Activated B cell treated with CpG ODN at 0.5 μM for 24 hours (primary cell): ENCODE measurements at places on chromosomes 6 and 20.

GRCh38 chr6:142302421-142303175, 791 bp downstream of the ADGRG6 start:
- DNase-seq, result no peak

- no peak for DNase-seq
Measured at GRCh38 chr6:23349521-23350147, 776.4 kb upstream of the NRSN1 start.

DNA sequence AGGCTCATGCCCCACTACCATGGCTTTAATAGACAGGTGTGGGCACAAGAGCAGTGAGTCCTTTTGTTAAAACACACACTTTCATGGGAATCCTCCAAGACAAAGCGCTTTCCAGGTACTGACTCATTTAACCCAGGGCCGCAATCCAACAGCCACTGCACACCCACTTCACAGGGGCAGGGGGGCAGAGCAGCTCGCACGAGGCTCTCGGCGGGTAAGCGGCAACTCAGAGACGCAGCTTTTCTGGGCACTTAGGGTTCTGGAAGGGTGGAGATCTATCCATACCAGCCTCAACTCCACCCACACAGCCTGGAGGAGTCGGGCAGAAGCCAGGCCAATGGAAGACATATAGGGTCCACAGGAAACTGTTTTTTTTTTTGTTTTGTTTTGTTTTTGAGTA, 28.6 kb downstream of the PSMG4 start:
- no peak for DNase-seq

- DNase-seq, result no peak
Measured at GRCh38 chr20:17613328-17614175, 43.7 kb downstream of the DSTN start.

DNA sequence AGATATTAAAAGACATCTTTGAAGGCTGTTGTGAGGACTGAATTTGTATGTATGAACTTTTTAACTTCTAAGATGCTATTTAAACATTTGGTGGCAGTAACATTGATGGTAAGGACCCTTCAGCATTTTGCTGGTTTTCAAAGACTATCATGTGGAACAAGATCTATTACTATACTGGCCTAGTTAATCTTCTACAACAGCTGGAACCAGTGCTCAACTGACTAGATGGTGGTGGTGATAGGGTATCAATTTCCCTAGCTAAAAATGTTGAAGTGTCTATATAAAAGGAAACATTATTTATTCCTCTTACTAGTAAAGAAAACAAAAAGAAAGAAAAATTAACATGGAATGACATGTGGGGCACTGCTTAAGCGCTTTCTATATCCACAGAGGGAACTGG, 195.7 kb downstream of the TASP1 start:
- DNase-seq, result no peak

DNA sequence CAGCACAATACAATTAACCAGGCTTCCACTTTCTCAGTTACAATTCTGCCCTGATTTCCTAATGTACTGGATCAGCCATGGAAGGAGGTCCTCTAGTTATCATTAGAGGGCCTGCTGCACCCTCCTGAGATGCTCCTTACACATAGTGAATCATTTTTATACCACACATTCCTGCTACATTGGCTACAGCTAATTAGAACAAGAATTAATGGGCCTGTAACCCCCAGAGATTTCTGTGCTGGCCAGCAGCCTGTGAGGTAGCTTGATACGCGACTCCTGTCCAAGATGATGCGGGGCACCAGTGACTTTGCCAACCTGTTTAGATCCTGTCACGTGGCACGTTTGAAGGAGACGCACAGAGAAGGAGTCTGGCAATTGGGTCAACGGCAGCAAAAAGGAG, 422.8 kb downstream of the EPM2A start:
- DNase-seq, result no peak

DNA sequence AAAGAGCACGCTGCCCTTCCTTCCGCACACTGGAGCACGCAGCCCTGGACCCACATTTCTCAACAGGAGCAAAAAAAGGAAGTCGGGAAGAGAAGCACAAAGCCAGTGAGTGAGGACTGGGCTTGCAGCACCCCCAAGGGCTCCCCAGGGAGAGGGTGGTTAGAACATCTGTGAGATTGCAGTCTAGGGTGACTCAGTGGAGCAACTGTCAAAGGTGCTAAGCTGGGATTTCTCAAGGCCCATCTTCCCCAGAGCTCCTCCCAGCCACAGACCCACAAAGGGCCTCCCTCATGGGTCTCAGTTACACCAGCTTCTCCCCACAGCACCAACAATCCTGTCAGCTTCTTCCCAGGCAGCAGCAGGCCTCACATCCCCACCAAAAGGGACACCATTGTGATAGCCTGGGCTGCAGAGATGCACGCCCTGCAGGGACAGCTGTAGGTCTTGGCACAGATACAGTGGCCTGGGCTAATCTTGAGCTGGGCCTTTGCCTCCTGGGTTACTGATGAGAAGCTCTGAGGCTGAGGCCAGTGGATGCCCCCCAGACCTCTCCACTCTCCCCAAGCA, 39.6 kb upstream of the CD93 start:
- DNase-seq, result no peak

DNA sequence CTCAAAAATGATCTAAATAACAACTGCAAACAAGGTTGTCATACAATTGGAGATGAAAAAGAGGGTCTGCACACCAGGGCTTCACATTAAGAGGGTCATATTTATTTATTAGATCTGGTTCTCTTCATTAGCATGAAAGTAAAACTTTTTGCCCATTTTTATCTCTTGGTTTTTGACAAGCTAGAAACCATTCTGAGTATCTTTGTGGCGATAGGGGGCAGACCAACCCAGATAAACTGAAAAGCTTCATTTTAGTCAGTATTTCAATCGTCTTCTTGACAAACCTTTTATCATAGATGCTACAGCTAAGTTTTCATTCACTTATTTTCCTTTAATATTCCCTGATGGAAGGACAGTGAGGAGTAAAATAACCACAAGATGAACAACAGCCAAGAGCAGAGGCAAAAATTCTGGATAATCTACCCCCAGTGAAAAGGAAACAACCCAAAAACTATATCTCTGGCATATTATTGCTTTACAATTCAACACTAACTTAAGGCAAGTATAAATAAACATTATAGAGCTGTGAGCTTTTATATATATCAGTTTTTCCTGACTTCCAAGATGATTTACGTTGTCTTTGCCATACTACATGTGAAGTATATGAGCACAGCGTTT, 45.2 kb downstream of the THEMIS start:
- no peak for DNase-seq

DNA sequence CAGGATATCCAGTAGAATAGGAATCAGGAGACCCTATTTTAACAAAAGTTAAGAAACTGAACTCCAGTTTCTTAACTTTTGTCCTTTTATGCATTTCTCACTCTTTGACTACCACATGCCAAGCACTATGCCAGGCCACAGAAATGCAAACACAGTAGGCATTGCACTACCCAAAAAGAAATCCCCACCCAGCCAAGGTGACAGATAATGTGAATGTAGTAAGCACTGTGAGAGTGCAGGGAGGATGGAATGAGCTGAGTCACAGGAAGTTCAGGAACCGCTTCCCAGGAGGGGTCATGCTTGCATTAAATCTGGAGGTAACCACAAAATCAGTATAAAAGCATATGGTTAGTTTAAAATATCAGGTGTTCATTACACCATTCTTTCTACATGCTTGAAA, 20.1 kb upstream of the FAM83C start:
- no peak for DNase-seq

- no peak for DNase-seq
Measured at GRCh38 chr6:40251637-40252300, 317.5 kb upstream of the MOCS1 start.

- no peak for DNase-seq
Measured at GRCh38 chr6:150764334-150765066, 101.0 kb upstream of the MTHFD1L start.

GRCh38 chr20:63215101-63216040, 560 bp downstream of the YTHDF1 start:
- no peak for DNase-seq

- no peak for DNase-seq
Measured at GRCh38 chr6:112691289-112691688, 344.2 kb downstream of the RFPL4B start.

- no peak for DNase-seq
Measured at GRCh38 chr6:136969433-136969832, 47.3 kb downstream of the SLC35D3 start.

DNA sequence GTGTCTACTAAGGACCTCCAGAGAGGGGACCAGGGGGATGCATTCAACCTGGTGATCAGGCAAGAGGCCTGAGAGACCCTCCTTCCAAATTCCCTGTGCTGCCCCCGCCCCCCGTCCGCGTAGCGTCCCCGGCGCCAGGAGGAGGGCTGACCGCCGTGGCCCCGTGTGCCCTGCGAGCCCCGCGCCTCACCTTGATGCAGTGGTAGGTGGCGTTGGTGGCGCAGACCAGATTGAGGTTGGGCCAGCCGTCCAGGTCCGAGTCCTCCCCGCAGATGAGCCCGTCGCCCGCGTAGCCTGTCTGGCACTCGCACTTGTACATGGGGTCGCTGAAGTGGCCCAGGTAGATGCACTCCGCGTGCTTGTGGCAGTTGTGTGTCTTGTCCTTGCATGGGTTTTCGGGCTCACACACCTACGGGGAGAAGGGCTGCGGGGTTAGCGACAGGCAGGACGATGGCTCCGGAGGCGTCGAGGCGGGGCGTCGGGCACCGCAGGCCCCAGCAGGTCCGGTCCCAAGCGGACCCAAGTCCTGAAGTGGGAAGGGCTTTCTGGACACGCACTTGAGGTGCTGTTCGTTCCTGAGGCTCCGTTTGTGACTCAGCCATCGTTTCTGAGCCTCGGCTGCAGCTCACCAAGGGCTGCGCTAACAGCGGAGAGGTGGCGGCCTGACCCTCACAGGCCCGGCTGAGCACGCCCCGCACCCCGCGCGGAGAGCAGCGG, 21.7 kb downstream of the THBS2 start:
- DNase-seq, result no peak

DNA sequence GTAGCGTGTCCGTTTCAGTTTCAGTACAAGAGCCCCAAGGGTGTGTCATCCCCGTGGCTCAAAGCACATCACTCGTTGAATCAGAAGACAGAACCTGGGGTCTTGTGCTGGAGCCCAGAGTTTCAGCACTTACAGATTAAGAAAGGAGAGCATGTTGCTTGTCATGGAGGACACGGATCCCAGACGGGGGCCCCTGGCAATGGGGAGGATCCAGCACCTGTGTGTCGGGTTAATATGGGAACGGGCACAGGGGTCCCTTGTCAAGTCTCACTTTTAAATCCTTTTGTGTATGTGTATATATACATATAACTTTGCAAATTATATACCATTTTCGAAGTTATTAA, 23.4 kb downstream of the THBS2 start:
- no peak for DNase-seq

GRCh38 chr20:51450221-51450712, 92.3 kb downstream of the NFATC2 start:
- DNase-seq, result no peak

- DNase-seq, result no peak
Measured at GRCh38 chr20:16129411-16129810, 443.8 kb downstream of the KIF16B start.

GRCh38 chr6:56949265-56949664, 5.6 kb upstream of the BEND6 start:
- no peak for DNase-seq

- DNase-seq, result no peak
Measured at GRCh38 chr6:115668211-115668610, 392.5 kb downstream of the FRK start.

DNA sequence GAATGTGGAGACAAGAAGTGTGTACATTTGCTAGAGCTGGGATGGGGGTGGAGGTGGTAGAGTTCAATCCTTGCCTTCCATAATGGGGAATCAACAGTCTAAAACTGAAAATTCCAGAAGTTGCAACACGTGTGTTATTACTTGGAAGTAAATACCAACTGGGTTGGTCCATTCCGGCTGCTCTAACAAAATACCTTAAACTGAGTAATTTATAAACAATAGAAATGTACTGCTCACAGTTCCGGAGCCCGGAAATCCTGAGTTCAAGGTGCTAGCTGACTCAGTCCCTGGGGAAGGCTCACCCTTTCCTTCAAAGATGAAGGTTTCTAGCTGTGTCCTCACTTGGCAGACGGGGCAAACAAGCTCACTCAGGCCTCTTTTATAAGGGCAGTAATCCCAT, 59.0 kb downstream of the RIN2 start:
- no peak for DNase-seq

DNA sequence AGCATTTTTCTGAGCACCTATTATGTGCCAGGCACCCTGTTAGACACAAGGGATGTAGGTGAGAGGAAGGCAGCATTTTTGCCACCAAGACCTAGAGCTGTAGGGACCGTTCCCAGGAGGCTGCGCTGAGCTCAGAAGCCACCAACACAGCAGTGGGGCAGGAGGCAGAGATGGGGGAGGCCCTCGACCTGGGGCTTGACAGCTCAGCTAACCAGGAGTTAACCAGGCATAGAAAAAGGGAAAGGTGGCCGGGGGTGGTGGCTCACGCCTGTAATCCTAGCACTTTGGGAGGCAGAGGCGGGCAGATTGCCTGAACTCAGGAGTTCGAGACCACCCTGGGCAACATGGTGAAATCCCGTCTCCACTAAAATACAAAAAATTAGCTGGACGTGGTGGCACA, 29.5 kb downstream of the KIF25 start:
- DNase-seq, result no peak
